ENCODE measurements at places on chromosomes 16 and 17.
A peak's percentile ranks its signal among the peaks of the same experiment; 100 is the strongest.

- no peak for DNase-seq
Measured at GRCh38 chr16:30112197-30113030, 923 bp downstream of the GDPD3 start.

DNA sequence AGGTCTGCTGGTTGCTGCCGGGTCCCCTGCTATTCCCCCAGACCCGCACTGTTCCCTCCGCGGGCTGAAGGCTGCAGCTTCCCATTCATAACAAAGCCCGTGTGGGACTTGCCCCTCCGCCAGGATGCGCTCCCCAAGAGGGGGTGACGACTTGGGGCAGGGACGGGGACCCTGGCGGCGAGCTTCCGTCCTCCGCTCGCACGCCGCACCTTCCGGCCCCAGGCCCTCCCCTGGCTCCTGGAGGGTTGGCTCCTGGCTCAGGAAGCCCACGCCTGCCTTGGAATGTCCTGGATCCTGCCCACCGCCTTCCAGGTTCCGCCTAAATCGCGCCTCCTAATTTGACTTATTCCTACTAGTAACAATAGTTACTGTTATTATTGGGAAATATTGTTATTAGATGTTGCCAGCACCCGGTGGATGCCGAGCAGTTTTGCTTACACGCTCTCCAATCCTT is 1.1 kb upstream of the TFAP4 start:
- no peak for DNase-seq

DNA sequence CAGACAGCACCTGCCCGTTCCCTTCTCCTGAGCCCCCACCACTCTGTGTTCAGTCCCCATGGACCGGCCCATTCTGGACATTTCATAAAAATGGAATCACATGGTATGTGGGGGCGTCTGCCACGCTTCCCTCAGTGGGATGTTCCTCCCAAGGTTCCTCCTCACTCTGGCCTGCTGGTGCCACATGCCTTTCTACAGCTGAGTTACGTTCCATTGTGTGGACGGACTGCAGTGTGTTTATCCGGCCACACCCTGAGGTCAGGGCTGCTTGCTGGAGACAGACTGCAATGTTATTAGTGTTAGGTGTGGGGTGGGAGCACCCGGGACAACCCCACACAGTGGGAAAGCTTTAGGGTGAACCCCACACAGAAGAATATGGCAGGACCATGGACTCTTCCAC is 5.9 kb upstream of the AATK start:
- DNase-seq = no peak

DNA sequence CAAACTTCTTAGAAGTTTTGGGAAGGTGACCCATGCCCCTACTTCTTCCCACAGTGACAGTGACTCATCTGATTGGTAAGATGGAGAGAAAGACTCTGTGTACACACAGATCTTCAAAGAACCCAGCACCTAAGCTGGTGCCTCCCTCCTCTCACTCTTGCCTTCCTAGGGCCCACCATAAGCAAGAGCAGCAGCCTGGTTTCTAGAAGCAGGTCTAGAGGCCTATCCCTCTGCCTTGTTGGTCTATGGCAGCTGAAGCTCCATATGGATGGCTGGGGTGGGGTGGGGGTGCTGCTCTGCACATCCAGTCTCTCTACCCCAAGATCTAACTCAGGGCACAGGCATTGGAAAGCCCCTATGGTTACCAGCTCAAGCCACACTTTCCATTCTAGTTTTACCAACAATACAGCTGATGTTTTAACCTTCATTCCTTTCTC is 47.5 kb downstream of the STAT3 start:
- no peak for DNase-seq

DNA sequence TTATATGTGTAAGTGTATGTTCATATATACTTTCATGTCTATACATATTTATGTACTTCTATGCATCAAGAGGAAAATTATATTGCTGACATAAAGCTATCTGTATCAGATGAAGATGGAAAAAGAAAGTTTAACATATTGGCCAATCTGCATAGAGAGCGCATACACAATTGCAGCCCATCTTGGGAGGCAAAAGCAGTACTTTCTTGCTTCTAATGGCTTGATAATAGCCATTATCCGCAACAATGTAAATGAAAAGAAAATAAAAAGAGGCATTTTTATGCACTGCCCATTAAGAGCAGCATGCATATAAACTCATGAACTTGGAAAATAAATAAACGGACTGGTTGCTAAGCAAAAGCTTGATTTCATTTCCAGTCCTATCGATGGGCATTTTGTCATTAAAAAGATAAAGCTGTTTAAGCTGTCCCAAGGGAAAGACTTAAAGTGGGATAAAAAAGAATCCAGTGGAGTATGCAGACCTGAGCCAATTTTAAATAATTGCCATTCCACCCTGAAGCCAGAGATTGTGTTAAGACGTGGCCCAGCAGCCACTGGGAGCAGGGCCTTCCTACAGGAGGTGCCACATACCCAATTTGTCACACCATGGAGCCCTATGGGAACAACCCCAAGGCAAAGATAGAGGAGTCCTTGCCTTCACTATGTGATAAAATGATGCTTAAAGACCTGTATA is 183.6 kb upstream of the CDH11 start:
- DNase-seq = no peak

- DNase-seq = no peak
Measured at GRCh38 chr16:71338193-71338592, 20.3 kb upstream of the CALB2 start.

GRCh38 chr17:68277807-68278206 is 13.1 kb downstream of the SLC16A6 start:
- DNase-seq = no peak

DNA sequence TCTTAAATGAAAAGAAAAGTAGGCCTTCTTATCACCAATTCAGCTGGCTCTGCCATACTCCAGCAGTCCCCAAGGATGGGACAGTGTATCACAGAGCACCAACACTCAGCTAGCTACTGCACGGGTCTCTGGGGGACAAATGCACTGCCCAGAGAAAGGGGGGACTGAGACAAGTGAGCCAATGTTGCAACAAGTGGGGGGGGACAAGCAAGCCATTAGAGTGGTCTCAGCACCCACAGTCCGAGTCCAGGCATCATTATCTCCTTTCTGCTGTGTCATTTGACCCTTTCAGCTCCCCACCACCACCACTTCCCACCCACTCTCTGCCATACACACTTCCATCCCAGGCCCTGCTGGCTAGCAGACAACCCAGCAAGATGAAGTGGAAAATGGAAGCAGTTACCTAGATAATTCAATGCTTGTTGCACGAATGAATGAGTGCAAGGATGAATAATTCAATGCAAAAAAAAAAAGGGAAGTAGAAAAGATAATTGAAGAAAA is 7.0 kb downstream of the TMEM132E start:
- DNase-seq = no peak

GRCh38 chr17:3951420-3951819 is 12.8 kb downstream of the ATP2A3 start:
- DNase-seq = no peak

DNA sequence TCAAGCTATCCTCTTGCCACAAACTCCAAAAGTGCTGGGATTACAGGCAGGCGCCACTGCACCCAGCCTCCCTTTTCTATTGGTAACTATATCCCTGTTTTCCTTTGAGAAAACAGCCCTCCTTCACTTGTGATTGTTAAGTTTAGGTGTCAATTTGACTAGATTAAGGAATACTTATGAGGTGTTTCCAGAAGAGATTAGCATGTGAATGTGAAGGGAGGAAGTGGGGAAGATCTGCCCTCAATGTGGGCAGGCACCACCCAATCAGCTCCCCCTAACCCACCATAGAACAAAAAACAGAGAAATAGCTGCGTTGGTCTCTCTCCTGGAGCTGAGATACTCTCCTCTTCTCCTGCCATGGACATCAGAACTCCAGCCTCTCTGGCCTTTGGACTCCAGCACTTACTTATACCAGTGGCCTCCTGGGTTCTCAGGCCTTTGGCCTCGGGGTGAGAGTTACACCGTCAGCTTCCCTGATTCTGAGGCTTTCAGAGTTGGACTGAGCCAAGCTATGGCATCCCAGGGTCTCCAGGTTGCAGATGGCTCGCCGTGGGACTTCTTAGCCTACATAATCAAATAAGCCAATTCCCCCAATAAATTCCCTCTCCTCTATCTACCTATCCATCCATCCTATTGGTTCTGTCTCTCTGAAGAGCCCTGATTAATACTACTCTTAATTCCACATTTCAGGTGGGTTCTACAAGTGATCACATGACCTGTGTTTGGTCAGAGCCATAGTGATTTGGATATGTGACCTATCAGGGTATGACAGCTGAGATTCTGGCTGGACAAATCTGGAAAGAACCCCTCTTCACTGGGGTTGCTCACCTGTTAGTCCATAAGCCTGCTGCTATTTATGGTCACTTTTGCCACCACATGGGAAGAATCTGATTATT is 12.0 kb upstream of the STAT3 start:
- no peak for DNase-seq

GRCh38 chr17:76623271-76624146 is 20.0 kb downstream of the ST6GALNAC1 start:
- peak; percentile 18 for DNase-seq

DNA sequence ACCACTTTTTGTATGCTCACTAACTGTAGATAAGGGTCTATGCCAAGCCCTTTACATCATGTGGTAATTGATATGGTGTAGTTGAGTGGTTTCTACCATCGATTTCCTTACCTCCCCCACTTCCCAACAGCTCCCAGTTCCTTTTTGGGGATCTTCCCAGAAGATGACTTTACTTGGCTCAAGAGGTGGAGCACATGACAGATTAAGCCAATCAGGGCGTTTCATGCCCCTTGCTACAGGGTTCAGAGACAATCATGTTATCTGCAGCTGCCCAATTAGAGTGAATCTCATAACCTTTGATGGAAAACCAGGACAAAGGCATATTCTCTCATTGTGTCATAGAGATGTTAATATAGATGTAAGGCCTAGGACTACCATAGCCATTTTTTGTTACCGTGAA is 16.2 kb upstream of the BMERB1 start:
- DNase-seq = no peak

GRCh38 chr17:55405600-55405999 is 16.0 kb downstream of the MMD start:
- DNase-seq = no peak

- DNase-seq = no peak
Measured at GRCh38 chr16:54284319-54284930, 2.2 kb downstream of the IRX3 start.

- no peak for DNase-seq
Measured at GRCh38 chr16:75070012-75070841, 46.4 kb downstream of the LDHD start.

DNA sequence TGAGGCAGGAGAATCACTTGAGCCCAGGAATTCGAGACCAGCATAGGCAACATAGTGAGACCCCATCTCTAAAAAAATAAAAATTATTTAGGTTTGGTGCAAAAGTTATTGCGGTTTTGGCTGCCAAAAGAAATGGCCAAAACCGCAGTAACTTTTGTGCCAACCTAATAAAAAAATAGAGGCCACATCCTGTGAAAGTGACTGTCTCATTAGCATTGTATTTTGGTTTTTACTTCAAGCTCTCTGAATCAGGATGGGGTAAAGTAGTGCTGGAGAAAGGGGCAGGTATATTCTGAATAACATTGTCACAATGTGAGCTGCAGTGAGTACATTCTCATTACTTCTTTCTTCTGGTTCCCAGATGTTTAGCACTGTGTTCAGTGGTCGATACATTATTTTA is 36.0 kb downstream of the ATP6V0A1 start:
- DNase-seq = no peak

- no peak for DNase-seq
Measured at GRCh38 chr16:4032768-4033167, 83.5 kb downstream of the ADCY9 start.

DNA sequence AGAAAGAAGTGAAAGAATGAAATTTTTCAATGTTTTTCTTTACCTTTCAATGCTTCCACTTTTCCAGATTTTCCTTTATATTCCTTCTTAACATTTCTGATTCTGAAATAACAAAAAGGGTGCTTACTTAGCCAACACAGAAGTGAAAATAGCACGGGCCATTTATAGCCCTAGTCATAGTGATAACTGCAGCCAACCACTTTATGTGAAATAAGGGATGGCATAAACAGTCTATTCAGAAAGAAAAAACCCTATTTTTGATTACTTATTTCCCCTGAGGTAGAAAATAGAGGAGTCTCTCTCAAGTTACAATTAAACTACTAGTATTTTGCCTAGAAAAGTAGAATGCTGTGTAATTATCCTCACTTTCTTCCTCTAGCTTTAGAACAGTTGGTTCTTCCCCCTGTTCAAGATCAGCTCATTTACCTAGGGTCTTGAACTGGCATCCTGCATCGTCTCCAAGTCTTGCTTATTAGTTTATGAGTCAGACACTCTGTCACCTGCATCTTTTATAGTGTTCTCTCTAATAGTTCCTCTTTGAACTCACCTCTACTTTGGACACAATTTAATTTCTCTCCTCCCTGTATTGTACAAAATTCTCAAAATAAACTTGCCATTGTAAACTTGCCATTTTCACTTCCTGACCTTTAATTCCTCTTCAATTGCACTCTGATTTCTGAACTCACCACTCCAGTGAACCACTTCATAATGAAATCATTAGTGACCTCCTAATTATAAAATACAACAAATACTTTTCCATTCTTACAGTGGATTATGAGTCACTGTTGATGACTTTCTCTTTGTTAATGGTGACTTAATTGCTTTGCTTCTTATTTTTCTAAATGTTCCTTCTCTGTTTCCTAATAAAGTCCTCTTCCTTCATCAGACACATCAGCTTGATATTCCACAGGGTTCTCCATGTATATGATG is 23.6 kb downstream of the ABCA6 start:
- DNase-seq = no peak

DNA sequence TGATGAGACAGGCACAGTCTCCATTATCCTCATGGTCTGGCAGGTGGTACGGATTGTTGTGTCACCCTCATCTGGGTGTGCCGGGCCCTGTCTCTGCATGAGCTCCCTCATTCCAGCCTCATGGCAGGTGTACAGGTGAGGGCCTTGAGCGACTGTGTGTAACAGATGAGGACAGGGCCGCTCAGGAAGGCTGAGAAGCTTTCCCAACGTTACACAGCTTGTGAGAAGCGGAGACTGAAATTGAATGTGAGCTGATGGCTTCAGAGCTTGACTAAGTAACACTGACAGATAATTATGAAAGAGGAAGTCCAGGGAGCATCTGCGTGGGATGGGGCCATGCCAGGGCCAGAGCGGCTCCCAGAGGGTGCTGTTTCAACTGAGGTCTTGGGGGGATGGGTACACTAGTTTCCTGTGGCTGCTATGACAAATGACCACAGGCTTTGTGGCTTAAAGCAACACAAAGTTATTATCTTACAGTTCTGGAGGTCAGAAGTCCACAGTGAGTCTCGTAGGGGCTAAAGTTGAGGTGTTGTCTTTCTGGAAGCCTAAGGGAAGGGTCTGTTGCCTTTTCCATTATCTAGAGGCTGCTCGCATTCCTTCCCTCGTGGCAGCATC is 36.7 kb downstream of the CMIP start:
- DNase-seq = no peak

- DNase-seq = no peak
Measured at GRCh38 chr16:83433201-83433600, 374.6 kb upstream of the HSBP1 start.

DNA sequence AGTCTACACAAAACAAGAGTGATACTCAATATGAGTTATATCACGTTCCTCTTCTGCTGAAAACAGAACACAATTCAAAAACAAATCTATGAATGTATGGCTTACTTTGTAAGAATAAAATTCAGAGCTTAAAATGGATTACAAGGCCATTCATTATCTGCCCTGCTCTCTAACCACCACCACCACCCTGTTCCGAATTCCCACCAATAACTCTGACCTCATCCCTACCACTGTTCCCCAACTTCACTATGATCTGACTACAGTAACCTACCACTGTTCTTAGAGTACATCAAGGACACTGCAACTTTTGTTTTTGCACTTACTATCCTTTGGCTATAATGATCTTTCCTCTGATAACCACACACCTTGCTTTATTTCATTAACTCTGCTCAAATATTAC is 21.3 kb downstream of the FBXL20 start:
- DNase-seq = no peak

- no peak for DNase-seq
Measured at GRCh38 chr17:49990921-49991320, 4.1 kb downstream of the DLX3 start.
